ENCODE measurements at places on chromosomes 6 and 20.
A peak's percentile ranks its signal among the peaks of the same experiment; 100 is the strongest.

DNA sequence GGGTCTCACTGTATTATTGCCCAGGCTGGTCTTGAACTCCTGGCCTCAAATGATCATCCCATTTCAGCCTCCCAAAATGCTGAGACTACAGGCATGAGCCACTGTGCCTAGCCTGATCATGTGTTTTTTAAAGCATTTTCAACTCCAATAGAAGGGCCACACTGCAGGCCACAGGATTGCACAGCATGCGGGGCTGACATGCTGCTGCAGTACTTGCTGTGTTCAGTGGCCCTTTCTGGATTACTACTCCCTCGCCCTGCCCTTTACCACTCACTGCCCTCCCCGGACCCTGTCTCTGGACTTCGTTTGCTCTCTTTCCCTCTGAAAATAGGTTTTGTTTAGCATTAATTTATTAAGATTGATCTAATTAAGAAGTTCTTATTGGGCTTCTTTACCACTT is 37.3 kb downstream of the HECA start:
- no peaks in the 10 kb centered on the region for H3K27me3 ChIP-seq
- no peak for DNase-seq
- no peak overlapping the region for H3K27ac ChIP-seq
- peaks cover 28% of the 10 kb centered on the region for H3K36me3 ChIP-seq
- no peak overlapping the region for H3K4me3 ChIP-seq

DNA sequence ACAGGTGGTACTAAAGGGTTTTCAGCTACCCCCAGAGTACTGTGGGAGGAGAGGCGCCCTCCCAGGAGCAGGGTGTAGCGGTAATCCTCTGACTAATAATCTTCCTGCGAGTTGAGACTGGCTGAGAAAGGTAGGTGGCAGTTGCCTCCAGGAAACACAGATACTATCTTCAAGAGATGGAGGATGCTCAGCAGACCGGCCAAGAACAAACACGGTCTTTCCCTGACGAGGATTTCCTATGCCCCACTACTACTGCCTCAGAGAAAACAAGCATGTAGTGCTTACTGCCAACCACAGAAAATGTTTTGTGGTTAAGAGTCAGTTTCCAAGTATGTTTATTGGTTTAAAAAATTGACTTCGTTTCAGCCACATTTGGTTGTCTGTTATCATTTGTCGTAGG is 26.8 kb downstream of the C6orf89 start:
- H3K4me3 ChIP-seq = peak overlapping the region; percentile 22
- DNase-seq = peak; percentile 76
- H3K27me3 ChIP-seq = no peaks in the 10 kb centered on the region

- no peaks in the 10 kb centered on the region for H3K27me3 ChIP-seq
- no peak for DNase-seq
- H3K27ac ChIP-seq = no peak overlapping the region
- H3K4me3 ChIP-seq = no peak overlapping the region
- no peaks in the 10 kb centered on the region for H3K4me1 ChIP-seq
Measured at GRCh38 chr6:34508425-34508824, 42.5 kb downstream of the PACSIN1 start.

- DNase-seq = no peak
- no peak overlapping the region for H3K4me3 ChIP-seq
- no peak overlapping the region for H3K27ac ChIP-seq
- H3K27me3 ChIP-seq = no peaks in the 10 kb centered on the region
Measured at GRCh38 chr6:142357879-142358278, 56.1 kb downstream of the ADGRG6 start.

Measured in CD4-positive, alpha-beta memory T cell (primary cell).